ENCODE measurements at places on chromosomes 13 and 19.

DNA sequence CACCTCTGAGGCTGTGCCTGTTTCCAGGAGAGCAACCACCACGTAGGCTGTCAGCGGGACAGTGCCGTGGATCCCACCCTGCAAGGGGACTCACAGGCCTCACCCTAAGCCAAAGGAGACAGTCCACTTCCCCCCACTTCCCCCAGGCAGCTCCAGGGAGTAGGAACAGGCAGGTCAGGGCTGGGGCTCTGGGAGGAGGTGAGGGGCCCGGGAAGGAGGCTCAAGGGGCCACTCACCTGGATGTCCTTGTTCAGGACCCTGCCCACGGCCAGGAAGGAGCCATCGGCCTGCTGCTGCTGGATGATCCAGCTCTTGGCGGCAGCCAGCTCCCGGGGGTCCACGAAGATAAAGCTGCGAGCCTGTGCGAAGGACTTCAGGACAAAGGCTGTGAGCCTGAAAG is 25.6 kb downstream of the F2RL3 start:
- no peak for DNase-seq

- DNase-seq, result no peak
Measured at GRCh38 chr13:36061054-36061453, 70.1 kb downstream of the DCLK1 start.

- DNase-seq, result peak; percentile 92
Measured at GRCh38 chr13:44713788-44714469, 137.8 kb upstream of the TSC22D1 start.

- DNase-seq, result no peak
Measured at GRCh38 chr13:35702316-35702715, 225.8 kb upstream of the MAB21L1 start.

DNA sequence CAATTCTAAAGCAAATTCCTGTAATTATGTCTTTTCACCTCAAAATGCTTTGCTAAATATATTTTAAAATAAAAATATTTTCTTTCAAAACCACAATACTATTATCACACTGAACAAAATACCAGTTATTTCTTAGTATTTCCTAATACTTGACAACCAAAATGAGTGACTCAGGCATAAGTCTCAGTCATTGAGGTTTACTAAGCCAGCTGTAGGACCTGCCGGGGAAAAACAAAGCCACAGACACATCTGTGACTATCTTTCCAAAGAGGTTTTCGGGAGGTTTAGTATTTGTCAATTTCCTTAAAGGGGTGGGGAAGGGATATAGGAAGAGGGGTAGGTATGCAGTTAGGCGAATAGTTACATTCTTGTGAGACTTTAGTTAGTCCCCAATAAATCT is 3.2 kb upstream of the ZNF235 start:
- DNase-seq, result peak; percentile 18

DNA sequence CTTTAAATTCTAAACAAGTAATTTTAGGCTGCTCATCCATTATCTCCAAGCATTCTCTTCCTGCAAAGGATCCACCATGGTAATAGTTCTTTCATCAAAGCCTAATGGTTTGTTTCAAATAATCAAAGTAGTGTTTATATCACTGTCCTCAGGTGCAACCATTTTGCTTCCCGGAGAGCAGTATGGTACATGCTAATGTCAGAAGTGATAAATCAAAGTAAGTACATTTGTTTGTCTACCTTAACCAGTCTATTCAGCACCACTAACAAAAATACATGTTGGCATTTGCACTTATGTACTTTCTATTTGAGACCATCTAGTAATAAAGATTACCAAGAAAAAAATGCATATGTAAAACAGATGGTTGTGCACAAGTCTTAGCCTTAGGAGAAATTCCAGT is 37.5 kb downstream of the DACH1 start:
- DNase-seq, result no peak

GRCh38 chr13:92745258-92745657 is 481.3 kb upstream of the GPC6 start:
- DNase-seq, result no peak

All from fibroblast of pulmonary artery (primary cell).